ENCODE measurements at places on chromosomes 2 and 18. TPM values are rescaled to one million over a fixed set of nuclear protein-coding genes. Genes with fewer than 3 reads are reported as not detected.

DNA sequence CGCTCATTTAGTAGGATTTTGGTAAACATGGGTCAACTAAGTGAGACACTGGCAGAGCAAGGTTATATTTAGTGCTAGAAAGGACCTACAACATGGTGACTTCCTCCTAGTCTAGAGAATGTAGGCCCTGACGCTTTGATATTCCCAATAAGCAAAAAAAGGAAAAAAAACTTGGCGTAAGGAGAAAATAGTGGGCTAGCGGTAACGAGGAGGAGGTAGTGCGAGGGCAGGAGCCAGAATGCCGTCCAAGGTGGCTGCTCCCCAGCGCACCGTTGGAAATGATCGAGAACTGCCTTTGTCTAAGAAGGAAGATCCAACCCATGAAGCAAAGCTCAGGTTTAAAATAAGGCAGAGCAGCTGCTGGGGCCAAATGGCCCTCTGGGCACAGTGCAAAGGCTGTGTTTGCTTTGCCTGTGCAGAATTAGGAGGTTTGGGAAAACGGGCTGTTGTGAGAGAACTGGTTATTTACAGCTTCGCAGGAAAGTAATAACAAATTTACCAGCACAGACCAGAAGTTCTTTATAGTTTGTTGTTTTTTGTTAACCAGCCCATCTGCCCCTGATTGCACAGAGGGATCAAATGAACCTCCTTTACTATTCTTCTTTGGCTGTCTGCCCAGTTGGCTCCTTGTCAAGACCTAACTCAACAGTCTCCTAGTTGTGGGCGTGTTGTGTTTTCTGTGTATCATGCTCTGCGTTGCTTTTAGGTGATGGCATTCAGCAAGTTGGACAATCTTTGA is 86.6 kb downstream of the ITGB1BP1 start:
- DNase-seq: peak; percentile 73

DNA sequence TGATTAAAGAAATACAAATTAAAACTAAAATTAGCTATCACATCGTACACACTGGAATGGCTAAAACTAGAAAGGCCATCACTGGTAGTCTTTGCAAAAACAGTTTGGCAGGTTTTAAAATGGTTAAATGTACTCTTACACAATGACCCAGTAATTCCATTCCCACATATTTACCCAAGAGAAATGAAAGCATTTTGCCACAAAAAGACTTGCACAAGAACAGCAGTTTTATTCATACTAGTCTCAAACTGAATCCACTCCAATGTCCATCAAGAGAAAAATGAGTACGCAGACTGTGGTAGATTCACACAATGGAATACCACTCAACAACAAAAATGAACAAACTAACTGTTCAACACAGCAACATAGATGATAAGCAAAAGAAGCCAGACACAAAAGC is 29.1 kb downstream of the SP140L start:
- no peak for DNase-seq

DNA sequence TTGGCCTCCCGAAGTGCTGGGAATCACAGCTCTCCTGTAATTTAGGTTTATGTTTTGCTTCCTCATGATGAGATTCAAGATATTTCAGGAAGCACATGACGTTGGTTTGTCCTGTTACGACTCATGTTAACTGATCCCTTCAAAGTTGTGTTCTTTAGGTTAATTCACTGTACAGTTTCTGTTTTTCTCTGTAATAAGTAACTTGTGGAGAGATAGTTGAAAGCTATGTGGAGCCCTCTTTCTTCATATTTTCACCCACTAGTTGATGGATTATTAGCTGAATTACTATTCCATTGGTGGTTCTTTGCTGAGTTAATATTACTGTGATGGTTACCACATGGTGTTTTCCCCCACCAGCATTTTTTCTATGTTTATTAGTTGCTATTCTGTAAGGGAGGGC is 18.3 kb upstream of the CHCHD5 start:
- DNase-seq: no peak

GRCh38 chr2:100246163-100247145 is 75.8 kb downstream of the LONRF2 start:
- no peak for DNase-seq

DNA sequence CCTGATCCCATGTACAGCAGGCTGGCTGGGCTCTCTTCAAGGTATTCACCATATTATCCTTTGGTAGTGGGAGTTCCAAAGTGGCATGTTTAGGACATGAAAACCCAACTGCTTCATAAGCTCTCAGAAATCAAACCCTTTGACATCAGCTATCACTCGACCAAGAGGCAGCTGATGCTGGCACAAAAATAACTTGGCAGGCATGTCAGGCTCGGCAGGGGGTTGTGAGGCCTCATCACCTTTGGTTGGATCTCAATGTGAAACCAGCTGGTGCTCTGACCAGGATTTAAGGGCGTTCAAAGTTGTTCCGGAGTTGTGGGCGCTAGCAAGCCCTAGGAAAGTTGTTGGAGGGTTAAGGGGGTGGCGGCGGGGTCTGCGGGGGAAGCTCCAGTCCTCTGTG is 171.9 kb downstream of the FHOD3 start:
- no peak for DNase-seq

GRCh38 chr2:188848887-188849435 is 125.2 kb upstream of the COL3A1 start:
- no peak for DNase-seq

DNA sequence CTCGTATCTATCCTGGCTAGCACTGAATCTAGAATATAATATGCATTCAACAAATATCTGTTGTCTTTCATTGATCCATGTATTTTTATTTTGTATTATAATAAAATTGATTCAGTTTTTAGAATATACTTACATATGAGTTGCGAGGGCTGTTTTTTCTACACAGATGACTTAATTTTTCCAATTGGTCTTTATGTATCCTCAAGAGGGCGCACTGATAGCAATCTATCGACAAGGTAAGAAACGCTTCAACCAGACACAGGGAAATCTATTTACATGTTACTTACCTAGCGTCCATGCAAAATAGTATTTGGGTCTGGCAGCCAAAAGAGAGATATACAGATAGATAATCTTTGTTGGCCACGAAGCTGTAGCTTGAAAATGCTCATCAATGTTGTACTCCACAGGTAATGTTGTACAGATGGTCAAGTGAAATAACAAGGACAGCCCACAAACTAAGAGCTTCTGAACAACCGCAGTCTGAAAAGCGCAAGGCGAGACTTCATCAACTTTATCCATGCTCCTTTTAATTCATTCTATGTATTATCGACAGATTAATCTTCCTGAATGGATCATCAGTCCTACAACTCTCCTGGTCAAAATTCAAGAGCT is 35.5 kb upstream of the KIDINS220 start:
- DNase-seq: no peak

GRCh38 chr2:141906678-141907077 is 224.1 kb downstream of the LRP1B start:
- no peak for DNase-seq

DNA sequence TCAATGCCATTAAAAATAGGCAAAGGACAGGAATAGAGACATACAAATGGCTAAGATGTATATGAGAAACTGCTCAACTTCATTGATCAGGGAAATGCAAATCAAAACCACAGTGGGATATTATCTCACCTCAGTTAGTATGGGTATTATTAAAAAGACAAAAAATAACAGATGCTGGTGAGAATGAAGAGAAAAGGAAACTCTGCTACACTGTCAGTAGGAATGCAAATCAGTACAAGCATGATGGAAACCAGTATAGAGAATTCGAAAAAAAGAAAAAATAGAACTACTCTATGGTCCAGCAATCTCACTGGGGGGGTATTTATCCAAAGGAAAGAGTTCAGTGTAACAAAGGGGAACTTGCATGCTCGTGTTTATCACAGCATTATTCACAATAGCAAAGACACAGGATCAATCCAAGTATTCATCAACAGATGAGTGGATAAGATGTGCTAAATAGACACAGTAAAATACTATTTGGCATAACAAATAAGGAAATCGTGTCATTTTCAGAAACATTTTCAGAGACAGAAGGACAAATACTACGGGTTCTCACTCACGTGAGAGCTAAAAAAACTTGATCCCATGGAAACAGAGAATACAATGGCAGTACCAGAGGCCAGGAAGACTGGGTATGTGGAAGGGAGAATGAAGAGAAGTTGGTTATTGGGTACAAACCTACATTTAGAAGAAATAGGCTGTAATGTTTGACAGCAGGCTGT is 60.6 kb downstream of the CCDC74A start:
- no peak for DNase-seq

DNA sequence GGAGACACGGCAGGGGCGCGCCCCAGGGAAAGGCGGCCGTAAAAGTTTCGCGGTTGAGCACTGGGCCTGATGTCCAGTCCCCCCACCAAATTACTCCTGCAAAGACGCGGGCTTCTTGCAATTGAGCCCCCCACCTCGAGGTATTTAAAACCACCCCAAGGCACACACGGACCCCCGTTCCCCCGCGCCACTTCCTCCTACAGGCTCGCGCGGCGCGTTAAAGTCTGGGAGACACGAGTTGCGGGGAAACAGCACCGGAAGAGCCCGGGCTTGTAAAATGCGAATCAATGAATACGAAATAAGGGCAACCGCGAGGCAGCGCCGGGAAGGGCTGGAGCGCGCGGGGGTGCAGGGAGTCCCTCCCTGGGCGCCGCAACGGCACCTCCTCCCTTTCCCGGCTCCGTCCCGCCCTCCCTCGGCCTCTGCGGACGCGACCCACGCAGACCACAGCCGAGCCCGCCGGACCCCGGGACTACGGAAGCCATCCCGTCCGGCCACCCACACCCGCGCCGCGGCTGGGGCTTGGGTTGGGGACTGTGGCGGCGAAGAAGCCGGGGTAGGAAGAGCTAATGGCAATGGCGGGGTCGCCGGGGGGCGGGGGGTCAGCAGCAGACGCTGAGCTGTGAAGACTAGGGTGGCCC is 918 bp upstream of the NETO1 start:
- no peak for DNase-seq

DNA sequence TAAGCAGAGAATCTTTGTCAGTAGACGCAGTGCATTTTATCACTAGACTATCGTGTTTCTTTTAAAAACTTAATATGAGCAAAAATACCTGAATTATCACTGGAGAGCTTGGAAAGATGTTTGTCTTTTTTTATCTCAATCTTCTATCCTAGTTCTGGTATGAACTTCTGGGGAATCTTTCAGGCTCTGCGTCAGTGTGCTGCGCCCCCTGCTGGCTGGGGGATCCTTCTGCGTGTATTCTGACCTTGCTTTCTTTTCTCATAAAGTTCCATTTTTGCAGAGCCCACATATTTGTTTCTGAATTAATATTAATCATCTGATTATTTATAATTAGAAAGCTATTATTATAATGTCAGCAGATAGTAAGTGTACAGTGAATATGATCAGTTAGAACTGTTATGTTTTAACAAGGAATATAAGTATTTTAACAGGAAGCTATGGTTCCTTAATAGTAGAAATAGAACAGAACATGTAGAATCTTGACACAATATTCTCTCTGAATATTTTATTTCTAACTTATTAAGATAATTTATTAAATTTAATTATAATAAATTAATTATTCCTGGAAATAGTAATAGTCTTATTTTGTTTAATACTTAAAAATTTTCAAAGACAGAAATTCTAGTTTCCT is 945.0 kb upstream of the CRIM1 start:
- peak; percentile 50 for DNase-seq

GRCh38 chr2:235045336-235045972 is 93.6 kb downstream of the SH3BP4 start:
- no peak for DNase-seq

- no peak for DNase-seq
Measured at GRCh38 chr2:59866436-59866835, 687.0 kb downstream of the BCL11A start.

- no peak for DNase-seq
Measured at GRCh38 chr18:30234755-30235154, 807.8 kb downstream of the DSC3 start.

DNA sequence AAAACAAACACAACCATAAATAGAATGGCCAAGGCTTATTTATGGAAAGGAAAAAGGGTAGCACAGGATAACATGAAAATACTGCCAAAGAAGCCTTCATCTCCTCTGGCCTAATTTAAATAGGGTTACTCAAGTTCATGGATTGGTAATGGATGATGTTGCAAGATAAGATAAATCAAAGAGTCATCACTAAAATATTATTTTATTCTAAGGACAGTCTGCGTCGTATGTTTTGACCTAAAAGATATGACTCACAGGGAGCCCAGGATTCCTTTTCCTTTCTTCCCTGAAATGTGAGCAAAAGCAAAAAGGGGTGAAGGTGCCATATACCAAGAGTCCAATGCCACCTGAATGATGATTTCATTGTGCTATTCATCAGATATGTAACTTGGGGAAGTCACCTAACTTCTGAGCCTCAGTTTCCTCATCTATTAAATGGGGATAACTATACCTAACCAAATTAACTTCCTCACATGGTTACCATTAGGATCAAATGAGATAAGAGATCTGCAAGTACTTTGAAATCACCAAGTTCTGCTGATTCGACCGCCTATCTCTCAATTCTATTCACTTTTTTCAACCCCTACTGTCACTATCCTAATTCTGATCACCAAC is 137.7 kb downstream of the THADA start:
- DNase-seq: no peak

DNA sequence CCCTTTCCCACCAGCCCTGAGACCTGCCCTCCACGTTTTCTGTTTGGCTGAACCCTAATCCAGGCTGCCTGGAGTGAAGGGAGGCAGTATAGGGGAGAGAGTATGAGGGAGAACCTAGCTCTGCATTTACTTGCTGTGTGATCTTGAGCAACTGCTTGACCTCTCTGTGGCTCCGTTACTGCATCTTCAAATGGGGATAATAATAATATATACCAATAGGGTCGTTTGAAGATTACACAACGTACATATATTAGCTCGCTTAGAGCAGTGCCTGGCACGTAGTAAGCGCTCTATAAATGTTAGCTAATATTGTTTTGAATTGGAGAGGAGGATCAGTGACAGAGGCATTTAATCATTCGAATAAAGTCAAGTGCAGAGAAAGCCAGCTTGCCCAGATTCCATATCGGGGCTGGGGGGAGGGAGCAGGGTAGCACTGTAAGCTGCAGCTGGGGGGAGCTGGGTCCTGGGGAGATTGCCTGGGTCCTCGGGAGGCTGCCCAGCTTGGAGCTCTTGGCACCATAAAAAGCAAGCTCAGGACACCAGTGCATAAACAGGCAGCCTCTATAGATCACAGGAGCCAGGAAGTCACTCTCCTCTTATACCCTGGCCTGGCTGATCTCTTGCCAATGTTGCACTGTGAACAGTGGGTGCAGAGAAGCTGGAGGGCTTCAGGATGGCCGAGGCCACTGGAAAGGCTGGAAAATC is 19.1 kb downstream of the KCNK3 start:
- no peak for DNase-seq

DNA sequence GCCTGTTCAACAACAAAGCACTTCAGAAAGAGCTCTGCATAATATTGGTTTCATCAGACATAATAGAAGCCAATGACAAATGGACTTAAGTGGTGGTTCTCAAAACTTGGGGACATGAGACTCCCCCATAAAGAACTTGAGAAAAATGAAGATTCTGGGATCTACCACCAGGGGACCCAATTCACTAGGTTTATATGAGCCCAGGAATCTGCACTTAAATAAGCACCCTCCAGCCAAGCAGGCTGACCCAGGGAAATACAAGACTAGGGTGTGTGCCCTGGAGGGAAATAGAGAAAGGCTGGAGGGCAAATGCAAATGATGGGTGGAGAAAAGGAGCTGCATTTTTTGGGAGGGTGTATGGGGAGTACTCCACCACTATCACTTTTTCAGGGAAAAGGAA is 52.5 kb downstream of the SATB2 start:
- no peak for DNase-seq

KCNG2 gene
- total RNA-seq: not detected

ARHGEF4 gene
- 16.4 TPM for total RNA-seq

CTAGE1 gene
- not detected for total RNA-seq

ZNF638 gene
- total RNA-seq: 209 TPM

TSPYL6 gene
- total RNA-seq: not detected

ST6GAL2 gene
- total RNA-seq: 1.4 TPM

SIX3 gene
- not detected for total RNA-seq

KCNIP3 gene
- total RNA-seq: 6.2 TPM

MZT2B gene
- total RNA-seq: 165 TPM

UGT1A3 gene
- 20.8 TPM for total RNA-seq

PTGR3 gene
- total RNA-seq: 31.5 TPM

Measured in ureter (tissue), 1 donor.